Muscle of back (tissue), 13 donors: ENCODE measurements at places on chromosomes 6 and 20. TPM values are rescaled to one million over a fixed set of nuclear protein-coding genes. Genes with fewer than 3 reads are reported as not detected.

TGM3 gene
- 0.48 TPM for polyA plus RNA-seq

ADGB gene
- polyA plus RNA-seq: not detected

LTA gene
- not detected for polyA plus RNA-seq

PNPLA1 gene
- 0.09 TPM for polyA plus RNA-seq

- DNase-seq: no peak
Measured at GRCh38 chr20:51333971-51334370, 208.5 kb downstream of the NFATC2 start.

- DNase-seq: no peak
Measured at GRCh38 chr6:52299653-52300052, 15.1 kb upstream of the MCM3 start.

GRCh38 chr6:69887714-69888345 is 21.5 kb downstream of the COL19A1 start:
- DNase-seq: no peak

GRCh38 chr6:114085211-114085610 is 114.3 kb upstream of the HDAC2 start:
- no peak for DNase-seq

DNA sequence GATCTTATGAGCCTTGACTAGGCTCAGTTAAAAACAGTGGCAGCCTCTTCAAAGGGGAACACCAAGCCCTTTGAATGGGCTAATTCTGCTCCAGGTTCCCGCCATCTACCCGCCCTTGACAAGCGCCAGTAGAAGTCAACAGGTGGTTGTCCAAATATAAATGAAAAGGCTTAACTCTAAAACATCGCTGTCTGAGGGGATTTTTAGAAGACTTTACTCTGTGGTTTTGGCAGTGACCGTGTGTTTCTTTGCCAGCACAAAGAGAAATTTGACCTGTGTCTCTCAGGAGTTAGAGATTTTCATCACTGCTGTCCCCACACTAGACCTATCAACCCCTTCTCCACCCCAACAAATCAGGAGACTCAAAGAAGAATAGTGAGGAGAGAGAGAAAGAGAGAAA is 19.8 kb upstream of the SIM1 start:
- DNase-seq: no peak
